ENCODE measurements at places on chromosomes 12 and 14. TPM values are rescaled to one million over a fixed set of nuclear protein-coding genes. Genes with fewer than 3 reads are reported as not detected.

ERBB3 gene
- 0.01 TPM for polyA plus RNA-seq

TAS2R19 gene
- not detected for polyA plus RNA-seq

ZC3H10 gene
- 1.7 TPM for polyA plus RNA-seq

C12orf54 gene
- polyA plus RNA-seq, result not detected

TAS2R20 gene
- polyA plus RNA-seq, result not detected

ANO4 gene
- not detected for polyA plus RNA-seq

RPS6KA5 gene
- 2.1 TPM for polyA plus RNA-seq

BCL11B gene
- 0.01 TPM for polyA plus RNA-seq

DNA sequence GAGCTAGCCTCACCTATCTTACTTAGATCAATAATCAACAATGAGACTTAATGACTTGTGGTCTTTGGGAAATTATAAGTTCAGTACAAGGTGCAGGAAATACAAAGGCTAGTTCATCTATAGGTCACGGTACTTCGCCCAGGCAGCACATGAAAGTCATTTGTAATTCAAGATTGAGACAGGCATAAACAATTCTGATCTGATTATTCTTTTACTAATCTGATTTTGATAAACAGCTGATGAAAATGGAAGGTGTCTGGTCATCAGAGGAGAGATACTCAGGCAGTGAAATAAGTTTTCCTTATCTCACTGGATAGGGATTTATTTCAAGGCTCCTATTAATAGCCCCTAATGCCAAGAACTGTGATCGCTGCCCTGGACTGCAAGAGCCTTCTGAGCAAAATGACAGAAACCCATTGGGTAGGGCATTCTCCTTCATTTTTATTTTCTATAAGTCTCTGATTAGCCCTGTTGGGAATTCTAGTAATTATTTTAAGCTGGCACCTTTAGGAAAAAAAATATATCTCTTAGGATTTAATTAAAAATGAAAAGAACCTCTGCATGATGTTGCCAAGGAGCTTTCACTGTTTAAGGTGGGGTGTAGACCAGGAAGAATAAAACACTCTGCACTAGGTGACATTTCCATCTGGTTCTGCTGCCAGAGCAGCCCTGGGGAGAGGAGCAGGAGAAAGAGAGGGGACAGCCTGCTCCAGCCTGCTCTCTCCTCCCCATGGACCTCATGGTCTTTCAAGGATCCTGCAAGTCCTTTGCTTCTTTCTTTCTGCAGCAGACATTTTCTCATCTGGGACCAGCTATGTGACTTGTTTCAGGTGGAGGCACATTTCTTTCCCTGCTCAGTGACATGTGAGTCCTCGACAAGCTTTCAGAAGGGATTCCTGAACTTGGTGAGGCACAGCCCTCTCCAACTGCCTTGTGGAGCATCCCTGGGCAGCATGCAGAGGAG lies 44.8 kb downstream of the SSPN start:
- no peak for DNase-seq

DNA sequence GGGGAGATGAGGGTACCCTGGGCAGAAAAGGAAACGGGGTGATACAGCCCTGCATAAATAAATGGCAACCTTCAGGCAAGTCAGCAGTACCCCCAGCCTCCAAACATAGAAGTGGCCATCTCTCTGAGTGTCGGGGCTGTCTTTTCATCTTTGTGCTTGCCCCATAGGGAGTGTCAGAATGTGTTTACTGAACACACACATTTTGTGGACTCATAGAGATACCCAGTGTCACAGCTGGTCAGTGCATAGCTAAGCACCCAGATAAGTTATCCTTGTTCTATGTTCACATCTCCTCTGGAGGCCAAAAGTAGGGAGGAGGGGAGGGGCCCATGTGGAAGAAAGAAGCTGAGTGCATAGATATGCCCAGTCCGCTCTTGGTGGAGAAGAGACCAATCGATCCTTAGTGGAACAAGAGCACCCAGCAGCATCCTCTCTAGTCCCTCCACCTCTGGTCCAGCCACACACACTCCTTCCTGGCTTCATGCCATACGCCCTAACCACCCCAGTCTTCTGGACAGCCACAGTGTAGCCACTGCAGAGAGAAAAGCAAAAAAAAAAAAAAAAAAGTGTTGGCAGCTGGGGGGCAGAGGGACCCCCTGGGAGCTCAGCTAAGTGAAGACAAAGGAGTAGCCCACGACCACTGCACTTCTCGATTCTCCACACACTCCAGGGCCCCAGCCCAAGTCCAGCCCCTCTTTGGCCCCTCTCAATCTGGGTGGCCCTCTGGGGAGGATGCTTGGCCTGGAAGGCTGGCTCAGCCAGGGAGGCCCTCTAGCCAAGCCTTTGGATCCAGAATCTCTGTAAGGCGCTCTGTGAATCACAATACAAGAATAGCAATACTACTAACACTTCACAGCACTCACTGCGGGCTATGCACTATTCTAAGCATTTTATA lies 2.6 kb downstream of the ITGA7 start:
- no peak for DNase-seq

- DNase-seq, result no peak
Measured at GRCh38 chr12:45353944-45354343, 138.0 kb downstream of the ANO6 start.

- no peak for DNase-seq
Measured at GRCh38 chr12:91786499-91787272, 359.0 kb downstream of the BTG1 start.

- DNase-seq, result peak; percentile 43
Measured at GRCh38 chr12:114746297-114747011, 62.5 kb upstream of the TBX3 start.

DNA sequence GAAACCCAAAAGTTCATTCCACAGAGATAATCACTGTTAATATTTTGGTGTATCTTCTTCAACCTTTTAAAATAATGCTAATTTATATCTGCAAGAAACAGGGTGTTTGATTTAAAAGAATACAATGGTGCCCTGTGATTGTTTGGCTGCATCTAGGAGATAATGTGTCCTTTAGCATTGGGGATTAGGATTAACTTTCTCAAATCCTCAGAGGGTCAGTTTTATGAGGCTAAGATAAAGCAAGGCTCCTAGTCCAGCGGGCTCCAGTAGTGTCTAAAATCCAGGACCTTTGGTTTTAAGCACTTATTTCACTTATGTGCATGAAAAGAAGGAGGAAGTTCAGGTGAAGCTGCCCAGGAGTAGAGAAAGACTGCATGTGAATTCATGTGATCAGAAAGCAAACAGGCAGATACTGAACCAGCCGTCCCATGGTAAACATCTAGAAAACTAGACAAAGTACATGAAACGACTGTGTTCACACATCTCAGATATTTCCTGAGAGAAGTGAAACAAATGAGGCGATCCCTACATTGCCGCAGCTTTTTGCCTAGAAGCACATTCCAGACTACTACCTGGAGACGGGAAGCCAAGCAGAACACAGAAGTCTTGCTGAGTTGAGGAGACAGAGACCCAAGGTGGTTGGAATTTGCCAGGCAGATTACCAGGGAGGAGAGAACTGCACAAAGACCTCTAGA lies 129.1 kb upstream of the MAX start:
- DNase-seq, result no peak

GRCh38 chr12:43198608-43199007 lies 353.4 kb downstream of the ADAMTS20 start:
- no peak for DNase-seq

DNA sequence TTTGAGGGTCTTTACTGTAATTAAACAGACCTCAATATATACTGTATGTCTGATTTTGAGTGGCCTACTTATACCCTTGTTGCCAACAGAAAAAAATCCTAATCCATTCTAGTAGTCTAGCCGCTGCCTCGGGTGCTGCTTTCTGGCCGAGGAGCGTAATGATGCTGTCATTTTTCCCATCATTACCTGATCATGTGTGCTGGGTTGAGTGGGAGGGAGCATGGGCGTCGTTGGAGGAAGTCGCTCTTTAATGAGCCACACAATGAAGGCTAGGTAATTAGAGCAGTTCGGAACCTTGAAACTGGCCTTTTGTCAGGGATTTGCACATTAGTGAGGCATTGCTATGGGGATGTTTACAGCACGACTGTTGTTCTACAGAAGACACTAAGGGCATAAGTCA lies 76.1 kb upstream of the RFX4 start:
- DNase-seq, result no peak

DNA sequence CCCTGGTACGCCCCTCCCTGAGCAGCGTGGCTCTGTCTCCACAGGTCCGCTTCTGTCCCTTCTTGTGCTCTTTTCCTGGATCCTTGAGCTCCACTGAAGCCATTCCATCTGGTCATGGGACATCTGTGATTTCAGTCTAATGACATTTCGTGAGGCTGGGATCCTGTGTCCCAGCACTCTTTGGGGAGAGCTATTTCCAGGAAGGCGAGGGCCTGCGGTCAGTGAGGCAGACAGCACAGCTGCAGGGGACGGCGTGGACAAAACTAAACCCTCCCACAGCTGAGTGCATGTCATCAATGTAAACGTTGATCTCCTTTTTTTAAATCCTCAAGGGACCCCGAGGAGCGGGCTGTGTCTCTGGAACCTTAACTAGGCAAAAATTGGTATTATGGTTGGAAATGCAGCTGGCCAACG lies 127.7 kb downstream of the DACT1 start:
- DNase-seq, result no peak

DNA sequence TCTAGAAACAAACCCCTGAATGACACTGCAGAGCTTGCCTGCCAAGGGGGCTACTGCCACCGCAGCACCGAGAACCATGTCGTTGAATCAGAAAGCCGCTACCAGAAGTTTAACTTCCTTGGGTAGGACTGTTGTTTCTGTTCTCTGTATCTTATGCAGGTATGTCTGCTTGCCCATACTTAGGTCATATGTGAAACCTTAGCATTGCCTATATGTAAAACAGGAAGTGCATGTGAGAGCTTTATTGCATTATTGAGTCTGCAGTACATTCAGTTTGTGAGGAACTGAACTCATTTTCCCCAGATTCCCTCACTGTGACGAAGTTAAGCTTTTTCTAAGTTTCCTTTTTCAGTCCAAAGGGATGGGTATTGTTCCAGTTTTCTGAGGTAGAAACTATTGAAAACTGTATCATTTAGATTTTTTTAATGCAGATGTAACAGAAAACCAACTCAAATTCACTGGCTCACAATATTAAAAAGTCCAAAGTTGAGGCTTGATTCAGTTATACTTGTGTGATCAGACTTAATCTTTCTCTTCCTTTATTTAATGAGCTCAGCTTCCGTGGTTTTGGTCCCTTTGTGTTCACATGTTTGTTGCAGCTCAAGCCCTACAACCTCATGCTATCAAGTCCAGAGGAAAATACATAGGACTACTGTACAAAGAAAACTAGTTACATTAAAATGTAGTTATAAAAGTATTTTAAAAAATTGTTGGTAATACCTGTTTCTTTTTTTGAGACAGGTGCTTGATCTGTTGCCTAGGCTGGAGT lies 6.9 kb downstream of the FBXO34 start:
- DNase-seq, result peak; percentile 75

- DNase-seq, result peak; percentile 69
Measured at GRCh38 chr12:104682790-104683279, 226.1 kb downstream of the CHST11 start.

DNA sequence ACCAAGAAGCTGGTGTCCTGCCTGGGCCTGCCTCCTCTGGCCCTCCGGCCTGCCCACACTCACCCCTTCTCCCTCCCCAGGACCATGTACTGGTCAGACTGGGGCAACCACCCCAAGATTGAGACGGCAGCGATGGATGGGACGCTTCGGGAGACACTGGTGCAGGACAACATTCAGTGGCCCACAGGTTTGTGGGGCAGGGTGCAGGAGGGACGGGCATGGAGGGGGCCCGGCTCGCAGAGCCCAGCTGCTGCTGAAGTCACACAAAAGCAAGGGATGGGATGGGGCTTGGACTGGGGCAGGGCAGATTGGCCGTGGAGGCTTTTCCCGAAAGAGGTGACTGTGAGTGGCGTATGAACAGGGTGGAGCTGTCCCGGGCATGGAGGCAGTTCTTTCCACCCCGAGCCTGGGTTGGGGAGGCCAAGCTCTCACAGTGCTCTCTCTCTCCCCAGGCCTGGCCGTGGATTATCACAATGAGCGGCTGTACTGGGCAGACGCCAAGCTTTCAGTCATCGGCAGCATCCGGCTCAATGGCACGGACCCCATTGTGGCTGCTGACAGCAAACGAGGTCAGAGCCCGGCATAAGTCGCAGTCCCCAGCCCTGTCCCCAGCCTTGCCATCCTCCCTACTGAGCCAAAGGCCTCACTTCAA lies 7.8 kb upstream of the NXPH4 start:
- no peak for DNase-seq

GRCh38 chr12:39779768-39780340 lies 160.3 kb upstream of the ABCD2 start:
- DNase-seq, result no peak

DNA sequence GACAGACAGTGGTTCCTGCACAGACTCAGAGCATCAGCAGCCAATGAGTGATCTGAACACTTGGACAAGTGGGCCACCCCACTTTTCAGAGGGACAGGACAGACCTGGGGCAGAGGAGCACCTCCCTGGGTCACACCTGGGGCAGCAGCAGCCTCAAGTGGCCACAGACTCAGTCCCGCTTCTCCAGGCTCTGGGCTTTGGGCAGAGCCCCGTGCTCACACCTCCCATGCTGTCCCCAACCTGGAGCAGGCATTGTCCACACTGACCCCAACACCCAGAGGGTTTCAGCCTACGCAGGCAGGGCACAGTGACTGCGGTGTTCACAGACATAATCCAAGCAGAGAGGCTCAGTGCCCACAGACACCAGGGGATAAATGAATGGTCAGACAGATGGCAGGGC lies 135.5 kb upstream of the SFSWAP start:
- DNase-seq, result no peak

DNA sequence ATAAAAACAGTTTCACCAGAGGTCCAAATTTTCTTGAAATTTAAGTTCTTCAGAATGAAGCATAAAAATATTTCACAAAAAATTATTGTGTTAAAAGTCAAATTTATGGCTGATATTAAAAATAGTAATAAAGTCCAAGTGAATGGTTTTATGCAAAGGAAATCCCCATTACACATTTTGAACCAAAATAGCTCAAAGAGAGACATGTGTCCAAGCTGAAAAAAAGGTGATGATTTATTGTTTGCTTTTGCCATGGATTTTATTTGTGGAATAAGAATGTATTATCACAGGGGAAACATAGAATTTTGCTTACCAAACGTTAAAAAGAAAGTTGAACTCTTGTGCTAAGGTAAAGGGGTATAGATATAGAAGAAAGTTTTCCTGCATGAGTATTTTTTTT lies 4.6 kb downstream of the FOXG1 start:
- DNase-seq, result no peak

Data from CD14-positive monocyte (primary cell).